ENCODE measurements at places on chromosomes 5 and 9. TPM values are rescaled to one million over a fixed set of nuclear protein-coding genes. Genes with fewer than 3 reads are reported as not detected.

- H3K27ac ChIP-seq: no peak overlapping the region
- no peaks in the 10 kb centered on the region for H3K36me3 ChIP-seq
- no peak for DNase-seq
- H3K4me3 ChIP-seq: no peak overlapping the region
- H3K4me1 ChIP-seq: no peaks in the 10 kb centered on the region
Observed at GRCh38 chr5:167785106-167785505, 506.3 kb upstream of the WWC1 start.

UNC5A gene
- not detected for total RNA-seq

- no peak overlapping the region for H3K4me3 ChIP-seq
- H3K27me3 ChIP-seq: no peaks in the 10 kb centered on the region
- H3K4me1 ChIP-seq: no peaks in the 10 kb centered on the region
- no peak for DNase-seq
- no peak overlapping the region for H3K27ac ChIP-seq
Observed at GRCh38 chr9:133098871-133099270, 22.2 kb downstream of the RALGDS start.

DNA sequence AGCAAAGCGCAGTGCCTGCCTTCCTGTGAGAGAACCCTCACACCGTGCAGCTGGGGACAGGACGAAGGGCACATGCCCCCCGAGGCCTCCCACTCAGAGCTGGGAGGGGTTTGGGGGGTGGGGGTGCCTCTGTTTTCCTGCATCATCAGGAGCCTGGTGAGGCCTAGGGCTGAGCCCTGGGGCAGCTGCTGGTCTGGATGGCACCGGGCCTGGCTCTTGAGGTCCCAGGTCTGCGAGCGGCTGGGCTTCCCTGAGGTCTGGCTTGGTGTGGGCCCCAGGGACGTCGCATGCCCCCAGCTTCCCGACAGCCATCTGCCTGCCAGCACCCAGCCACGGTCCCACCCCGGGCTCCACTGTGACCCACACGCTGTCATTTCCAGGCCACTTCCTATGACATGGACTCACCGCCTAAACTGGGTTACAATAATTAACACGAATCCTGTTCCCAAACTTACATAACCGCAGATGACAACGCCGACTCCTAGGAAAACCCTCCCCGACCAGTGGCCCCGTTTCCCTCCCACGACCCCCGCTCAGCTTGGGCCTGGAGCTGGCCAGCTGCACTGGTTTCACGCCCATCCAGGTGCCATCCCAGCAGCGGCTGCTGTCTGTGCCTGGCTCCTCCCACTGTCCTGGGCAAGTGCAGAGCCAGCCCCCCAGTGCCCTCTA, 8.7 kb downstream of the NACC2 start:
- no peaks in the 10 kb centered on the region for H3K36me3 ChIP-seq
- no peaks in the 10 kb centered on the region for H3K27me3 ChIP-seq
- no peak for DNase-seq

INSL4 gene
- not detected for total RNA-seq

STRBP gene
- total RNA-seq: 27.5 TPM

IFNB1 gene
- total RNA-seq: not detected

SUSD3 gene
- total RNA-seq: 68.7 TPM

- no peaks in the 10 kb centered on the region for H3K4me1 ChIP-seq
- H3K27ac ChIP-seq: no peak overlapping the region
- no peak for DNase-seq
- no peaks in the 10 kb centered on the region for H3K27me3 ChIP-seq
Observed at GRCh38 chr5:156380848-156381247, 53.9 kb downstream of the SGCD start.

GRCh38 chr5:8012131-8012977, 143.4 kb downstream of the MTRR start:
- no peaks in the 10 kb centered on the region for H3K36me3 ChIP-seq
- no peaks in the 10 kb centered on the region for H3K27me3 ChIP-seq
- H3K4me1 ChIP-seq: no peaks in the 10 kb centered on the region
- H3K27ac ChIP-seq: no peak overlapping the region
- no peak overlapping the region for H3K4me3 ChIP-seq

- H3K36me3 ChIP-seq: peaks cover 4% of the 10 kb centered on the region
- H3K27me3 ChIP-seq: no peaks in the 10 kb centered on the region
- no peak overlapping the region for H3K4me3 ChIP-seq
- no peak overlapping the region for H3K27ac ChIP-seq
- no peaks in the 10 kb centered on the region for H3K4me1 ChIP-seq
Observed at GRCh38 chr9:93543117-93543516, 33.3 kb upstream of the PHF2 start.

DNA sequence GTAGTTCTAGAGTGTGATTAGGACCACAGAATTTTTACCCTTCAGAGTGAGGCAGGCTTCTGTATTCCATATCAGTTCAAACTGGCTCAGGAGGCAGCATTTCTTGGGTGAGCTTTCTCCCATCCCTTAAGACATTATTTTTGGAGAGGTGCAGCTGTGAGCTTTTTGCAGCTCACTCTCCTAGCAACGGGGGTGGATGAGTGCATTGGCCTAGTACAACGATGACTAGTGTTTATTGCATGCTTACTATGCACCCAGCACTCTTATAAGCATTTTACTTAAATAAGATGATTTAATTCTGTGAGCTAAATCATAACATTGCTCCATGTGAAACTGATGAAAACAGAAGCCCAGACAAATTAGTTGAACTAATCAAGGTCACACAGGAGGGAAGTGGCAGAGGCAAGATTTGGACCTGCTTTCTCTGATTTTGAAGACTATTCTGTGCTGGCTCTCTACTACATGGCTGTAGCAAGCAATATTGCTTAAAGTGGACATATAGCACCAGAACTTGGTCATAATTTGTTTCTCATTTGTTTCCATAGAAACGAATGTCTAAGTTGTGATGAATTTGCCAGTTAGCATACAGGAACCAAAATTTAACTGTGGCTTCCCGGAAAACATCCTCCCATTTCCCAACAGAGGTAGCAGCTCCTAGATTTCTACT, 372.1 kb upstream of the RIOK2 start:
- H3K36me3 ChIP-seq: no peaks in the 10 kb centered on the region
- no peak overlapping the region for H3K27ac ChIP-seq

RAB3C gene
- not detected for total RNA-seq

GRCh38 chr9:82783045-82783444, 279.9 kb downstream of the RASEF start:
- H3K36me3 ChIP-seq: no peaks in the 10 kb centered on the region
- H3K4me3 ChIP-seq: no peak overlapping the region
- no peak overlapping the region for H3K27ac ChIP-seq
- no peaks in the 10 kb centered on the region for H3K27me3 ChIP-seq
- no peaks in the 10 kb centered on the region for H3K4me1 ChIP-seq
- DNase-seq: no peak

Measured in naive thymus-derived CD4-positive, alpha-beta T cell (primary cell).